PC-3 (cell line): ENCODE measurements at places on chromosomes 13 and 19. TPM values are rescaled to one million over a fixed set of nuclear protein-coding genes. Genes with fewer than 3 reads are reported as not detected.
A peak's percentile ranks its signal among the peaks of the same experiment; 100 is the strongest.

- peak; percentile 7 for DNase-seq
Observed at GRCh38 chr13:101626925-101627555, 174.6 kb downstream of the ITGBL1 start.

DNA sequence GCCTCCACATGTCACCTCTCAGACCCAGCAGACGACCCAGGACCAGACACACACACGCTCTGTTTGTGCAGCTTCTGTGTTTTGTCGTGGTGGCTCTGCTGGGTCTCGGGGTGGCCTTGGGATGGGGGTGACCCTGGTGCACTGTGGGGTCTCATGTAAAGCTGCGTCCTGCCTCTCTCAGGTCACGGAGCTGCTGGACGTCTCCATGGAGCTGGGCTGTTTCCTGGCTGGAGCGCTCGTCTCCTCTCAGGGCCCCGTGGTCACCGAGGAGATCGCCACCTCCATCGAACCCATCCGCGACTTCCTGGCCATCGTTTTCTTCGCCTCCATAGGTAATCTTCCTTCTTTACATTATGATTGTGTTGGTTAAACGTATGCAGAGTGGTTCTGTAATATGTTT, 45.4 kb upstream of the TFDP1 start:
- DNase-seq = no peak

Gene ELF1
- total RNA-seq = 15.3 and 17.7 TPM in 2 replicates

DNA sequence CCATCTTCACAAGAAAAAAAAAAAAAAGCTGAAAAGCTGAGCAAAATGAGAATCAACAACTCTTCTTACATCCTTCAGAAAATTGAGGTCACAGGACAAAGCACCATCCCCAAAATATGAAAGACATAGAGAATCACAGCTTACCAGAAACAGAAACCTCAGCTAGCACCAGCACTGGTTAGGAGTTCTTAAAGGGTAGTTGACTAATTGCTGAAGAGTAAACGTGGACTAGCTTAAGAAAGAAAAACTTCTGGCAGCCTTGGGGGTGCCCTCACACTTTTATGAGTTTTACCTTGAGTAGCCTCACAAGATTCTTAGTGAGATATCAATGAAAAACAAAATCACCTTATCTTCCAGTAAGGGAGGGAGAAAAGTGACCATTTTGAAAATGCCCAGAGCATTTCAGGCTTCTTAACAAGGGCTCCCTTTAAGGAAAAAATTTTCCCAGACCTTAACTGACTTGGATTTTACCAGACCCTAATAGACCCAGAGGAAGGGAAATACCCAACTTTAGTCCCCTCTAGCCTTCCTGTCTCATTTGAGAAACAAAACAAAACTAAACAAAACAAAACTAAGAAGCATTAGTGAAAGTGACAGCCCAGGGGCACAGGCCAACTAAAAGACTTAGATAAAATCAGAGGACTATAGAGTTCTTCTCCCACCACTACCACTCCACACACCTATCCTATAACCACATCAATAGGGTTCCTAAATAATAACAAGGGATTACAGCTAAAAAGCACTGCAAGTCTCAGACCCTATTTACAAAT, 888.6 kb downstream of the DIAPH3 start:
- DNase-seq = no peak

- DNase-seq = no peak
Observed at GRCh38 chr13:110280985-110281688, 25.8 kb downstream of the COL4A1 start.

Gene DPY19L3
- total RNA-seq = 4.0 and 4.4 TPM in 2 replicates

Gene ERICH4
- total RNA-seq = not detected in 2 replicates

Gene TMEM161A
- total RNA-seq = 49.9 and 90.0 TPM in 2 replicates

- no peak for DNase-seq
Observed at GRCh38 chr13:65468628-65469027, 1761.5 kb downstream of the PCDH9 start.

- no peak for DNase-seq
Observed at GRCh38 chr13:63463782-63464610, 2048.3 kb upstream of the PCDH20 start.

GRCh38 chr19:48421548-48421947, 24.2 kb upstream of the GRWD1 start:
- DNase-seq = no peak

DNA sequence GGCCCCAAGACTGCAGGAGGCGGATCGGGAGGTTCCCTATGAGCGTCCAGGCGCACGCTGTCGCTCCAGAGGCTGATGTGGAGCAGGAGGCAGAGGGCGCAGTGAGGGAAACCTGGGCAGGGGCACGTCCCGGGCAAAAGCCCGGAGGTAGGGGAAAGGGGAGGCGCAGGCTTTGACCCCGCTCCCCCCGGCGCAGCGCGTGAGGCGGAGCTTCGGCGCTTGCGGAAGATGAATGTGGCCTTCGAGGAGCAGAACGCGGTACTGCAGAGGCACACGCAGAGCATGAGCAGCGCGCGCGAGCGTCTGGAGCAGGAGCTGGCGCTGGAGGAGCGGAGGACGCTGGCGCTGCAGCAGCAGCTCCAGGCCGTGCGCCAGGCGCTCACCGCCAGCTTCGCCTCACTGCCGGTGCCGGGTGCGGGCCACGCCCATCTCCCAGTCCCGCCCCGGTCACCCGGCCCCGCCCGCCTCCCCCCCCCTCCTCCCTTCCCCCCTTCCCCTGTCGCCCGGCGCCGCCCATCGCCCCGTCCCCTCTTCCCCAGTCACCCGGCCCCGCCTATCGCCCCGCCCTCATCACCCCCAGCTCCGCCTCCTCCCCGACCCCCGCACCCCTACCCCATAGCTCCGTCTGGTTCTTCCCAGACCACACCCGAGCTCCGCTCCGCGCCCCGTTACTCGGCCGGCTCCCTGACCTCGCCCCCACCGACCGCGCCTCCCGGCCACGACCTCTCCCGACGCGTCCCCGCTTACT, 4.1 kb downstream of the HMG20B start:
- DNase-seq = no peak

Gene NANOS3
- 1.7 TPM in 1 of 2 replicates, not detected in the other for total RNA-seq

- no peak for DNase-seq
Observed at GRCh38 chr13:94205896-94206295, 273.6 kb downstream of the DCT start.

GRCh38 chr13:110391273-110391672, 84.2 kb downstream of the COL4A2 start:
- peak; percentile 16 for DNase-seq

Gene FEM1A
- 28.1 and 30.6 TPM in 2 replicates for total RNA-seq

Gene CD79A
- total RNA-seq = 0.11 TPM in 1 of 2 replicates, not detected in the other

- no peak for DNase-seq
Observed at GRCh38 chr19:57651654-57651996, 17.1 kb upstream of the ZSCAN4 start.

DNA sequence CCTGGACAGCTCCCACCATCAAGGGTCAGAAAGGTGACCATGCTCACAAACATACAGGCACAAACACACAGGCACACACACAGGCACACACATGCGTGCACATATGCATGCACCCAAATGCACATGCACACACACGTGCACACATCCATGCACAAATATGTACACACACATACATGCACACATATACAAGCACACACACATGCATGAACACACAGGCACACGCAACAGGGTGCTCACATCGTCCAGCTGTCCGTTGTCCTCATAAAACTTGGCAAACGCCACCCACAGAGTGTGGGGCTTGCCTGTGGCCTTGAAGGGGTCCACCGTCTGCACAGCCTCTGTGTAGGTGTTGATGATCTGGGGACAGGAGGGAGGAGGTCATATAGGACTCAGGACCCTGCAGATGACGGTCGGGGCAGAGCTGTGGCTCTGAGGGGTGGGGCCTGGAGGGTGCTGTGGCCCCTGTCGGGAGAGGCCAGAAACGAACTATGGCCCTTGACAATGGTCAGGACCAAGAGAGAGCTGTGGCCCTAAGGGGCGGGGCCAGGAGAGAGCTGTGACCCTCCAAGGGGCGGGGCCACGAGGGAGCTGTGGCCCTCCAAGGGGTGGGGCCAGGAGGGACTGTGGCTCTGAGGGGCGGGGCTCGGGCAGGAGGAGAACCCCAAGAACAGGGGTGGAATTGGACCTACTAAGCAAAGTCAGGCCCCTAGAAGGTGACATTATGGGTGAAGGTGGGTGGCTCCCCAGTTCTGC, 6.2 kb downstream of the XAB2 start:
- no peak for DNase-seq

- no peak for DNase-seq
Observed at GRCh38 chr13:28651810-28652401, 7.0 kb upstream of the POMP start.
